NCI-H69 (cell line): ENCODE measurements at places on chromosomes 3 and 15.

GRCh38 chr15:84967380-84967779, 14.3 kb upstream of the PDE8A start:
- DNase-seq: no peak

- DNase-seq: peak; percentile 77
These were observed 18.7 kb downstream of the TRPM1 start for GRCh38 chr15:31082771-31083369.

DNA sequence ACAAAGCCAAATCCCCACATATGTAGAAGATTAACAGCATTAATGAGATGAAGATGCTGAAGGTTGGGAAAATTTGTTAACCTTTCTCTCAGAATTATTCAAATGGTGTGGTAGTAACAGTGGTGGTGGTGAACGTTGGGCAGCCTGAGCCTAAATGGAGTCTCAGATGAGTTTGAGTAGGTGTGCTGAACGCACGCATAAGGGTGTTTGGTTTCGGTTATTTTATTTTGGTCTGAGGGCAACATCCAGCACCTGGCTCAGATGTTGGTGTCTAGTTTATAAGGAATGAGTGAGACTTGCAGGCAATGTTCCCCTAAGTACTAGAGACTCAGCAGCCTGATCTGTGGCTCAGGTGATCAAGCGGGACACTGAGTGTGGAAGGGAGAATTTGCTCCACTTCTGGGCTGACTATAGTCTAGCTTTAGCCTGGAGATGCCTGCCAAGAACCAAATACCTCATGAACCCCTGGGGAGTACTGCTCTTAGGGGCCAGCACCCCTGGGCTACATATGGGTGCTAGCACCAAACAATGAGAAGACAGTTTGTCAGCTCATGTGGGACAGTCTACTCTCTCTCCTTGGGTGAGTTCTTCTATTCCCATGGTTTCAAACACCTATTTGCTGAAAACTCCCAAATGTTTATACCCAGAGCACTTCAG, 39.5 kb upstream of the ATP2C1 start:
- DNase-seq: no peak

GRCh38 chr3:10763817-10764258, 52.2 kb upstream of the SLC6A11 start:
- DNase-seq: no peak

GRCh38 chr15:71202712-71203111, 87.4 kb downstream of the THSD4 start:
- peak; percentile 90 for DNase-seq

DNA sequence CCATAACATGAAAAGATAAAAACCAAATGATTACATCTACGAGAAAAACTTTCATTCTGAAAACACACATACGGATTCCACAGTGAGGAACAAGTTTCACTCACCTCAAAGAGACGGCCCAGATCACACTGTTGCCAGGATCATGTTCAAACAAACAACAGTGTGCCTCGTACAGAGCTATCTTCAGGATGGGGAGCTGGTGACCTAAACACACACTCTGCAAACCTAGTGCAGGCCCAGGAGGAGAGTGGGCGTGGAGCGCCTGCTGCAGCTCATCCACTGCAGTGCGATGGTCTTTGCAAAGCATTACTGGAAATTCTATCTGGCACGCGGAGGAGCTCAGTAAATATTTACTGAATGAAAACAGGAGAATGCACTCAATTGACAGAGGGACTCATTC, 38.5 kb downstream of the TAMM41 start:
- no peak for DNase-seq

GRCh38 chr3:31025541-31025940, 131.1 kb upstream of the GADL1 start:
- no peak for DNase-seq

GRCh38 chr3:58198804-58199203, 12.0 kb downstream of the DNASE1L3 start:
- DNase-seq: no peak

- DNase-seq: no peak
These were observed 26.3 kb downstream of the TMEM44 start for GRCh38 chr3:194606941-194607340.

GRCh38 chr3:107524326-107524840, 1.6 kb downstream of the BBX start:
- DNase-seq: peak; percentile 42

- DNase-seq: peak; percentile 68
These were observed 35.2 kb downstream of the NCEH1 start for GRCh38 chr3:172675441-172676193.

- peak; percentile 5 for DNase-seq
These were observed 646.5 kb downstream of the NSUN3 start for GRCh38 chr3:94709249-94709902.

DNA sequence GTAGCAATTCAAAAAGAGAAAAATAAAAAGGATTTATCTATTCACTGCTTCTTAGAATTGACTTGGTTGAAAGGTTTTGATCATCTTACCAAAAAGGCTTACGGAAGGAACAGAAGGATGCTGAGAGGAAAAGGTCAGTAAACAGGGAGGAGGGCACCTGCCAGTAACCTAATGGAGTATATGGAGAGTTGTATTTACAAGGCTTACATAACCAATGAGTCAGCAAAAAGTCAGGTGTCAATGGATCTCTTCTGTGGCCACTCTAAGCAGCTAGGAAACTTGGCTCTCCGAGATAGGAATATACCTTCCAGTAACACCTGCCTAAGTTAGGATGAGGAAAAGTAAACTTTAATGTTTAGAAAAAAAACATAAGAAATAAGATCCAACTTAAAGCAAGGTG, 80.5 kb upstream of the PLXND1 start:
- DNase-seq: peak; percentile 72

DNA sequence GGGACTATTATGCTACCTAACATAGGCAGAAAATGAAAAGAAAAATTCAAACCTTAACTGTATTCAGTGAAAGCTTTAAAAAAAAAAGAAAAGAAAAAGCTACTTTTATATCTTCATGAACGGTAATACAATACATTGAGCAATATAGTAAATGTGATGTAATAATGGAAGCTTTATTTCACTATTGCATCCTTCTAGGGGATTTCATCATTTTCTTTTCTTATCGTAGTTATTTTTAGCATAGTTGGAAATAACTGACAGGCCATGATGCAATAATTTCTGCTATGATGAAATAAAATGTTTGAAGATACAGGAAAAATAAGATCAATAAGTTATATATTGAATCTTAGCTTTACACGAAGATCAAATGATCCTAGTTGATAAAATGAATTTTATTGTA, 40.3 kb upstream of the ZCWPW2 start:
- no peak for DNase-seq

- no peak for DNase-seq
These were observed 49.0 kb upstream of the GOLGA8J start for GRCh38 chr15:30033763-30034162.

DNA sequence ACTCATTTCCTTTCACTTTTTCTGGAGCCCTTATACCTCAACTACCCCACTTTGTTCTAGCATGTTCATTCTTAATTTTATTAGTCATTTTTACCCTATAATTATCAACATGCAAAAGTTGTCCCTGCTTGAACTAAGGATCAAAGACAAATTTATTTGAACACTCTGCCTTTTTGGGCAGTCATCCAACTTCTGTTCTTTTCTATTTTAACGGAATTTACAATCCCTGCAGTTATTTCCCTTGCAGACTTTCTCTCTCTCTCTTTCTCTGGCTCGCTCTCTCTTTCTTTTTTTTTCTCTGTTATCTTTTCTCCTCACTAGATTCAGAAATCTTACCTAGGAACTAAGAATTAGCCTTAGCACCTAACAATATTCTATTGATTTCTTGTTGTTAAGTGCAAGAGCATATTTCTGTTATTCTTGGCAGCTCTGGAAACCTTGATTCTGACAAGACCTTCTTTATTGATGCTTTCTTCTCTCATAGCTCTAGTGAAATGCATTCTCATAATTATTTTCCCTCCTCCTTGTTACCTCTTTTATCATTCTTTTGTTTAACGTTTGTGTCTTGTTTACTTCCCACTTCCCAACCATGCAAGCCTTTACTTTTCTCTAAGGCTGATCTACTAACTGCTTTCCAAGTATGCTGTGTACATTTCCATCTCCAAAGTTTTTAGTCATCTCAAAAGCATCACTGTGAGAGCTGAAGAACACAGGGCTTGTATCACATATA, 951.6 kb downstream of the DIPK2A start:
- DNase-seq: peak; percentile 21

DNA sequence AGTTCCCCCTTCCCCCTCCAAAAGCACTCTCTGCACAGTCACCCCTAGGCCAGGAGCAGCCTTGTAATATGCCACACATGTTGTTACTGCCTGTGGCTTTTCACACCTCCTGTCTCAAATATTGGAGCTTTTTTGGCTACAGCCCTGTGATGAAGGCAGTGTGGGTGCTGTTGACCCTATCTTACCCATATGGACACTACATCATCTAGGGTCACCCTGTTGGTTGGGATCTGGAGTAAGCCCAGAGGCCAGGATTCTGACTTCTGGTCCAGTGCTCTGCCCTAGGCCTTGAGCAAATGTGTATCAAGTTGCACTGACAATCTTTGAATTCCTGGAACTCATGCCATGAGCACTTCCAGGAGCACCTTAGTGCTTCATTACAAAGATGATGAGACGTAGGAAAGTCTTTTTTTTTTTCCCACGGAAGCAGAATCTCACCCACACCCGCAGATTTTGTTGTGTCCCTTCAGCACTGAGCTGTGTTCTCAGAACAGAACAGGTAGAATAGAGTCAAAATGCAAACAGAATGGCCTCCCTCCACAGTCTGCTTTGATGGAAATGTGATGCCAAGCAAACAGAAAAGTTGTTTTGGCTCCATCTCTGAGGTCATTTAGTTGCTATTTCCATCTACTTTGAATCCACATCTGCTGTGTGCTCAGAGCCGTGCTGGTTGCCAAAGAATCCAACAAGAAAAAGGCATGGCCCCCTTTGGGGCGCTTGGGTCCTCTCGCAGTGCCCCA, 49.6 kb downstream of the SMAD3 start:
- DNase-seq: peak; percentile 55

DNA sequence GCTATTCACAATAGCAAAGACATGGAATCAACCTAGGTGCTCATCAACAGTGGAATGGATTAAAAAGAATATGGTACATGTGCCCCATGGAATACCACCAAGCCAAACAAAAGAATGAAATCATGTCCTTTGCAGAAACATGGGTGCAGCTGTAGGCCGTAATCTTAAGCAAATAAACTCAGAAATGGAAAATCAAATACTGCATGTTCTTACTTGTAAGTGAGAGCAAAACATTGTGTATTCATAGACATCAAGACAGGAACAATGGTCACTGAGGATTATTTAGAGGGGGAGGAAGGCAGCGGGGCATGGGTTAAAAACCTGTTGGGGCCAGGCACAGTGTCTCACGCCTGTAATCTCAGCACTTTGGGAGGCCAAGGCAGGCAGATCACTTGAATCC, 304.7 kb upstream of the ROBO2 start:
- peak; percentile 58 for DNase-seq

GRCh38 chr3:64551697-64552096, 136.1 kb downstream of the ADAMTS9 start:
- no peak for DNase-seq

GRCh38 chr3:31709005-31709404, 176.3 kb downstream of the STT3B start:
- DNase-seq: no peak

GRCh38 chr3:52912885-52913731, 15.8 kb upstream of the STIMATE start:
- DNase-seq: no peak

- DNase-seq: no peak
These were observed 22.0 kb upstream of the ZCWPW2 start for GRCh38 chr3:28326458-28326926.

DNA sequence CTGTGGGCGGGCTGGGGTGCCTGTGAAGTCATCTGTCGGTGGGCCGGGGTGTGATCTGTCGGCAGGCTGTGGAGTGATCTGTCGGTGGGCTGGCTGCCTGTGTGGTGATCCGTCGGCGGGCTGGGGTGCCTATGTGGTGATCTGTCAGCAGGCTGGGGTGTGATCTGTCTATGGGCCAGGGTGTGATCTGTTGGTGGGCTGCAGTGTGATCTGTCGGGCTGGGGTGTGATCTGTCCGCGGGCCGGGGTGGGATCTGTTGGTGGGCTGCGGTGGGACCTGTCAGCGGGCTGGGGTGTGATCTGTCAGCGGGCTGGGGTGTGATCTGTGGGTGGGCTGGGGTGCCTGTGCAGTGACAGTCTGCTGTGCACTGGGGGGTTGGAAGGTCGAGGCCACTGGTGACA, 204.5 kb downstream of the XXYLT1 start:
- DNase-seq: no peak

DNA sequence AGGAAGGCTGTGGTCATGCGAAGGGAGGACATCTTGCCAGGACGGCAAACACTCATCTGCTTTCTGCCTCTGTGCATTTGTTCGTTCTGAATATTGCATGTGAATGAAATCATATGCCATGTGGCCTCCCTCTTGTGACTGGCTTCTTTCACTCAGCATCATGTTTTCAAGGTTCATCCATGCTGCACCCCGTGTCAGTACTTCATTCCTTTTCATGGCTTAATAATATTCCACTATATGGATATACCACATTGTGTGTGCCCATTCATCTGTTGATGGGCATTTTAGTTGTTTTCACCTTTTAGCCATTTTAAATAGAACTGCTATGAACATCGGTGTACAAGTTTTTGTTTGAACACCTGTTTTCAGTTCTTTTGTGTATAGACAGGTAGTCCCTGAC, 118.7 kb downstream of the GABRG3 start:
- no peak for DNase-seq

DNA sequence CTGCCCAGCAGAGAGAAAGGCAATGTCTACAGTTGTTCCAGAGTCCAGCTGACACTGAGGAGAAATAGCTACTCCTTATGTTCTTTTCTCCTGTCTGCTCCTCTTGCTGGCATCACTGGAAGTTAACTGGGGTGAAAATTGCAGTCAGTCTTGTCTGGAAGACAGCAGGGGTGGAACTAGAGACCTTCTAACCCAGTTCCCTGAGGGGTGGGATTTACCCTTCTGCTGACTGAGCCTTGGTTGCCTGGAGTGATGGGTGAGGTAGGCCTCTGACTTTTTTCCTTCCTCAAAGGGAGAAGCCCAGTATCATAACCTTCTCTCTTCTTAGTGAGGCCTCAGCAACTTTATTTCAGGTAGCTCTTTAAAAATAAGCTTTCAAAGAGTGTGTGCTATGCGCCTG, 16.2 kb downstream of the ZNF609 start:
- peak; percentile 57 for DNase-seq

DNA sequence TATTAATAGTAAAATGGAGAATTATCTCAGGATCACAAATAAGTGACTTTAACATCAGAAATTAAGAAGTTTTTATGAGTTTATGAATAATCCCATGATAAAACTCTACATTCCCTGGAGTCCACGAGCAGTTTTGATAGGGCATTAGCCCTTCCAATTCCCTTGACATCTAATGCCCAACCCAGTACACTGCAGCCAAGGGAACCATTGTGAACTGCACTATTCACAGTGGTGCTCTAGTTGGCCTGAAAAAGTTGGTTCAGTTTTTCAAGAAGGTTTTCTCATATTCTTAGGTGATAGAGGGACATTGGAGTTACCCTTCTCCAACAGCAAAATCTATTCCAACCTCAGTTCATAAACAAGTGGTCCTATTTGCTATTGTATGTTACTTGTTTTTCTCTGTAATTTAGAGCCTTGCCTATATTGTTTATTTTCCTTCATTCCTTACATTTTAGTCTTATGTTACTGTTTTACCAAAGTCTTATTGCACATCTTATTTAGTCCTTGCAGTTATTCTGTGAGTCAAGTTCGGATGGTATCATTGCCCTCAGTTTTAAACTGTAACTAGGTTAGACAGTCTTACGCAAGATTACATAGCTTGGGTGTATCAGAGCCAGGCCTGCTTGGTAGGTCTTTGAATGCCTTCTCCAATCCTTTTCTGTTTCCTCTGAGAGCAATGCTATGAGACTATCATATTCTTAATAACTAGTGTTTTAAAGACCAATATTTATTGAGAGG, 57.9 kb upstream of the SAMMSON start:
- DNase-seq: no peak
